Activated T-helper 1 cell treated with anti-CD3 and anti-CD28 coated beads, Interleukin-12 subunit alpha, Interleukin-12 subunit beta, Interleukin-2, Interleukin-4 antibody, amounts not matched to agents 30 ng/mL and 10 ng/mL and 1 ng/mL, durations not matched to agents 14 hours and 24 hours and 36 hours (primary cell): ENCODE measurements at places on chromosomes 3 and 15.
A peak's percentile ranks its signal among the peaks of the same experiment; 100 is the strongest.

GRCh38 chr3:154062513-154062912 lies 58.7 kb upstream of the ARHGEF26 start:
- no peaks in the 10 kb centered on the region for H3K4me1 ChIP-seq
- no peak for DNase-seq
- no peak overlapping the region for H3K4me3 ChIP-seq

GRCh38 chr3:26312816-26313215 lies 309.8 kb upstream of the LRRC3B start:
- H3K27ac ChIP-seq = no peak overlapping the region
- no peaks in the 10 kb centered on the region for H3K27me3 ChIP-seq
- no peaks in the 10 kb centered on the region for H3K36me3 ChIP-seq

GRCh38 chr15:93026380-93026817 lies 62.6 kb downstream of the RGMA start:
- peaks cover 49% of the 10 kb centered on the region for H3K36me3 ChIP-seq
- peaks cover 63% of the 10 kb centered on the region for H3K4me1 ChIP-seq
- no peak for DNase-seq
- H3K27ac ChIP-seq = peak overlapping the region; percentile 40
- H3K4me3 ChIP-seq = no peak overlapping the region
- no peaks in the 10 kb centered on the region for H3K27me3 ChIP-seq

DNA sequence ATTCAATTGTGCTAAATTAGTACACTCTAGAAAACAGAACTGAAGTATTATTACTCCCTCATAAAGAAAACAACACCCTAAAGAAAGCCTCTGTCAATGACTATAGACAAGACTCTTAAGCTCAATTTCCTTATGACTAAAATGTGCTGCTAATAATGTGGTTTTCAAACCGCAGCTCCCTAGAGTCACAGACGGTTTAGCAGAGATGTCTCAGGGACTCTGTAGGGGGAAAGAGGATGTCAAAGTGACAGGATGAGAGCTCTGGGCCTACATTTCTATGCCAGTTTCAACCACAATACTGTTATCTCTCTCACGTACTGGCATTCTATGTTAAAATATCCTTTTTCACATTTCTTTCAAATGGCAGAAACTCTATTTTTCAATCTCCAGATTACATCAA lies 37.6 kb upstream of the WDR49 start:
- H3K27ac ChIP-seq = peak overlapping the region; percentile 5
- H3K27me3 ChIP-seq = no peaks in the 10 kb centered on the region
- peaks cover 26% of the 10 kb centered on the region for H3K36me3 ChIP-seq
- peaks cover 27% of the 10 kb centered on the region for H3K4me1 ChIP-seq
- peak overlapping the region; percentile 0 for H3K4me3 ChIP-seq

GRCh38 chr3:84717894-84718293 lies 240.9 kb upstream of the CADM2 start:
- H3K27me3 ChIP-seq = no peaks in the 10 kb centered on the region
- H3K4me1 ChIP-seq = no peaks in the 10 kb centered on the region
- no peak for DNase-seq

- no peaks in the 10 kb centered on the region for H3K36me3 ChIP-seq
- H3K4me1 ChIP-seq = peaks cover 90% of the 10 kb centered on the region
- H3K27ac ChIP-seq = peak overlapping the region; percentile 94
Observed at GRCh38 chr3:12188328-12188648, 29.6 kb upstream of the TIMP4 start.

DNA sequence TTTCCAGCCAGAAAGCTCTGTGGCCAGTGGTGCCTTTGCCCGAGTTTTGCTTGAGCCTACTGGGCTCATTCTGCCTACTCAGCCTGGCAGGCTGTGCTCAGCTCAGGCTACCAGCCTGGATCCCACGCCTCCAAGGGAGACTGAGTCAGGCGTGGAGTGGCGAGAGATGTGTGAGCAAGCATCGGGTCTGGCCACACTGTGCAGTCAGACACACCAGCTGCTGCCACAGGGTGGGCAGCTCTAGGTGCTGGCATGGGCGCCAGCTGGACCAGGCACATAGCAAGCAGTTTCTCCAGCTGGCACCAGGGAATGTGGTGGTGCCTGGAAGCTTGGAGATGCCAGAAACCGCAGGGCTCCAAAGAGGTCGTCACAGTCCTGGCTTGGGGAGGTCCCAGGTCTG lies 498.5 kb upstream of the CNTN4 start:
- no peaks in the 10 kb centered on the region for H3K36me3 ChIP-seq
- no peak overlapping the region for H3K4me3 ChIP-seq
- H3K27ac ChIP-seq = no peak overlapping the region
- no peaks in the 10 kb centered on the region for H3K27me3 ChIP-seq
- H3K4me1 ChIP-seq = no peaks in the 10 kb centered on the region
- no peak for DNase-seq

- H3K4me3 ChIP-seq = no peak overlapping the region
- H3K27ac ChIP-seq = no peak overlapping the region
- peaks cover 10% of the 10 kb centered on the region for H3K4me1 ChIP-seq
- no peak for DNase-seq
- peaks cover 3% of the 10 kb centered on the region for H3K36me3 ChIP-seq
Observed at GRCh38 chr3:188037965-188038581, 115.9 kb upstream of the LPP start.

DNA sequence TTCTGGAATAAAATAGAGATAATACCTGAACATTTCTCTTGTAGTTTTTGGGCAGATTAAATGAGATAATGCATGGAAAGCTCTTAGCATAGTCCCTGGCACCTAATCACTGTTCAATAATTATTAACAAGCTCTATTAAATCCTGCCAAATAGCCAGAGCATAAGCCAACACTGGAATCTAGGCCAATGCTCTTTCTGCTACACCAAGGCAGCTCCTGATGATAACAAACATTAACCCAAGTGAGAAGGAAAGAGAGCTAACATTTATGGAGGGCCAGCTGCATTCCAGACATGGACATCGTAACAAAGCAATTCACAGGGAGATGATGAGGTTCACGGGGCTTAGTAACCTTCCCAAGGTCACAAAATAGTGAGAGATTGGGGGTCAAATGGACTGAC lies 23.3 kb downstream of the LARP6 start:
- H3K27me3 ChIP-seq = no peaks in the 10 kb centered on the region
- H3K36me3 ChIP-seq = no peaks in the 10 kb centered on the region
- H3K27ac ChIP-seq = no peak overlapping the region
- no peak for DNase-seq
- no peak overlapping the region for H3K4me3 ChIP-seq

- no peak for DNase-seq
- H3K4me1 ChIP-seq = no peaks in the 10 kb centered on the region
- H3K36me3 ChIP-seq = no peaks in the 10 kb centered on the region
- H3K4me3 ChIP-seq = no peak overlapping the region
- peaks cover 1% of the 10 kb centered on the region for H3K27me3 ChIP-seq
- H3K27ac ChIP-seq = no peak overlapping the region
Observed at GRCh38 chr3:182323126-182323700, 470.1 kb upstream of the ATP11B start.

DNA sequence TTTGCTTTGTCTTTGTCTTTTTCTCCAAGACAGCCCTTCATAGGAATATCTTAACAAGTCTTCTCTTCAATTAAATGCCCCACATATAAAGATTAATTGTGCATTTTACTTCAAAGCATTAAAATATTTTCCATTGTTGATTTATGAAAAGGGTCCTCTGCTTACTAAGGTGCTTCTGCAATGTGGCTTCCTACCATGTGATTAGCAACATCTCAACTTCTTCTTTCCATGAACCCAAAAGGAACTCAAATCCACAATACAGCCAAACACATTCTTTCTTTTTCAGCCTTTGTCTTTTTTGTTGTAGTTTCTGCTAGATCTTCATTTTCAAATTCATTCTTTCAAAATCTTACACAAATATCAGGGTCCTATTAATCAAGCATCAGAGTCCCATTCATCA lies 309.2 kb downstream of the NSUN3 start:
- H3K4me3 ChIP-seq = no peak overlapping the region
- no peak for DNase-seq
- no peaks in the 10 kb centered on the region for H3K27me3 ChIP-seq
- H3K27ac ChIP-seq = no peak overlapping the region

DNA sequence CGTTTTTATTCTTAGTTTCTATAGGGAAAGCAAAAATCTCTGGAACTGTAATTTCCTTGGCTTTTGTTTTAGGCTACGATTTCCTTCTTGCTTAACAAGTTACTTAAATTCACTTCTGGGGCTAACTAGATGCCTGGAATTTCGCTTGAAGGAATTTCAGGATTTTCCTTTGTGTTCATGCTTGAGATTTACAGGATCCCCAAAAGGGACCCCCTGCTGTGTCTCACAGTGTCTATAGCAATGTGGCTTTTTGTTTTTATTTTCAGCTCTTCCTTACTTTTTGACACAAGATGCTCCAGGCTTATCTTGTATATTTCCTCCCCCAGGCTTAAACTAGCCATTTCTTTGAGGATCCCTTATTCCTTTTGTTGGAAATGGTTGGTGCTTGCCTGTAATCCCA lies 95.5 kb upstream of the DPPA4 start:
- no peak overlapping the region for H3K27ac ChIP-seq
- no peaks in the 10 kb centered on the region for H3K36me3 ChIP-seq
- no peaks in the 10 kb centered on the region for H3K4me1 ChIP-seq
- no peaks in the 10 kb centered on the region for H3K27me3 ChIP-seq

- peaks cover 30% of the 10 kb centered on the region for H3K27me3 ChIP-seq
- DNase-seq = no peak
Observed at GRCh38 chr15:39658740-39659139, 77.9 kb downstream of the THBS1 start.

DNA sequence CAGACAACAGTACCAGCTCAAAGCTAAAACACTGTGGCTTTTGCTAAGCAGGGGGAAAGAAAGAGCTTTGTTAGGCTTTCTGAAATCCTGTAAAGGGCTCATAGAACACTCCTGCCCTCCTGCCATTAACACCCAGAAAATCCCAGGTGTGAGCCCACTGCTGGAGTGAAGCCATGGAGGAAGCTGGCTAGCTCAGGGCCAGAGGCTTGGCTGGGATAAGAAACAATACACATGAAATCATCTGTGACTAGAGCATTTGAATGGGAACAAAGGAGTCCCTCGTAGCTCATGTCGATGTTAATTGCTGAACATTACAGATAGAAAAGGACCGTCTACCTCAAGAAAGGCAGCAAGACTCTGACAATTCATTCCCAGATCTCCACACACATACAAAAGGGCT lies 23.5 kb downstream of the RUVBL1 start:
- no peaks in the 10 kb centered on the region for H3K27me3 ChIP-seq
- no peak overlapping the region for H3K27ac ChIP-seq
- H3K4me3 ChIP-seq = no peak overlapping the region

DNA sequence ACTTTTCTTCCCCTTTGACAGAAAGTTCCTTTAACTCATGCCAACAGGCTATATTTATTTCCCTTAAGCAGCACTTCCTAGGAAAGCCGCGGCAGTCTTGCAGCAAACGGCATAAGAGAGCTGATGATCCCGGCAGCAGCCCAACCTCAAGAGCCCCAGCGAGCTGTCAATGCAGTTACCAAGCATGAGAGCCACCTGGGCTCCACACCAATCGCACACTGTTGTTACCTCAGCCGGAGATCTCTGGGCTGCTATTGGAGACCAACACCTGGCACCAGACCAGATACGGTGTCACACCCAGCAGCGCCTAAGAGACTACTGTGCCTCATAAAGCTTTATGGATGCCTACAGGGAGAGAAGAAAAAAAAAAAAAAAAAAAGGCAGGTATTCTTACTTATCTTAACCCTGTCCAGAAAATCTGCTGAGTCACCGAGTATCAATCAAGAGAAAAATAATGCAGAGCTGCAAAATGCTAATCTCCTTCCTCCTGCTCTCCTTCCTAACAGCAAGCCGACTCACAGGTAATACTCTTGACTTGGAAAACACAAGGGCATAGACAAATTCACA lies 11.7 kb downstream of the ABCC5 start:
- peaks cover 9% of the 10 kb centered on the region for H3K4me1 ChIP-seq
- H3K27me3 ChIP-seq = no peaks in the 10 kb centered on the region
- H3K27ac ChIP-seq = no peak overlapping the region
- H3K4me3 ChIP-seq = no peak overlapping the region

GRCh38 chr15:93477721-93478120 lies 388.7 kb upstream of the RGMA start:
- H3K27me3 ChIP-seq = peaks cover 3% of the 10 kb centered on the region
- H3K36me3 ChIP-seq = no peaks in the 10 kb centered on the region
- H3K27ac ChIP-seq = no peak overlapping the region
- DNase-seq = no peak
- H3K4me3 ChIP-seq = no peak overlapping the region
- H3K4me1 ChIP-seq = no peaks in the 10 kb centered on the region

DNA sequence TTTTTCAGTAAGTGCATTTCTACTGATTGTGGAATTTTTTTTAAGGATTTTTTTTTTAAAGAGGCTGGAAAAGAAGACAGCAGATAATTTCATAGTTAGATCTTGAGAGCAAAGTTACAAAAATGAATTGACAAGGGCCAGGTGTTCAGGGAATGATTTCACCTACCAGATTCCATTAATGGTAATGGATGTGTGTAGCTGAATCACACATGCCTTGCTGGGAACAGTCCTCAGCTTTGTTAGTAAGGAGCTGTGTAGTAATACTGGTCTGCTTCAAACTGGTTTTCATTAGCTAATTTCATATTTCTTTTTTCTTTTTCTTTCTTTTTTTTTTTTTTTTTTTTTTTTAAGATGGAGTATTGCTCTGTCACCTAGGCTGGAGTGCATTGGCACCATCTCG lies 16.0 kb downstream of the NR1D2 start:
- H3K4me1 ChIP-seq = peaks cover 9% of the 10 kb centered on the region
- peaks cover 5% of the 10 kb centered on the region for H3K36me3 ChIP-seq
- no peaks in the 10 kb centered on the region for H3K27me3 ChIP-seq
- no peak for DNase-seq
- H3K27ac ChIP-seq = no peak overlapping the region

GRCh38 chr3:39103791-39104552 lies 3.5 kb downstream of the GORASP1 start:
- H3K4me3 ChIP-seq = no peak overlapping the region
- H3K36me3 ChIP-seq = peaks cover 9% of the 10 kb centered on the region
- no peak for DNase-seq
- H3K4me1 ChIP-seq = peaks cover 63% of the 10 kb centered on the region
- H3K27me3 ChIP-seq = peaks cover 3% of the 10 kb centered on the region

DNA sequence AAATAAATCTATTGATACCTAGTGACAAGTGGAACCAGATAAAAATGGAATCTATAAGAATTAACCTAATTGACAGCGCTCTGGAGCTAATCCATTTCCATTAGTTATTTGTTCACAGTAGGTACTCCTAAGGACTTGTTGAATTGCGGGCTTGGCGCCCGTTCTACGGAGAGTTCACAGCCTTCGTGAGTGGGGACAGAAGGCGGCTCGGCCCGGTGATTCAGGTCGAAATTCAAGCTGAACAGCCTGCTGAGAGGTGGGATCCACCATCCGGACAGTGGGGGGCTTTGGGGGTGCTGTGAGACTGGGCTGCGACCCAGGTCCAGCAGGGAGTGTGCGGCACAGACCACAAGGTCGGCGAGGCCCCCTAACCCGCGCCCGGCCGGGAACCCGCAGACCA lies 779 bp upstream of the CTNNB1 start:
- H3K27ac ChIP-seq = peak overlapping the region; percentile 73
- peak overlapping the region; percentile 84 for H3K4me3 ChIP-seq
- DNase-seq = no peak
- H3K36me3 ChIP-seq = peaks cover 13% of the 10 kb centered on the region

- H3K4me3 ChIP-seq = no peak overlapping the region
- H3K4me1 ChIP-seq = no peaks in the 10 kb centered on the region
- H3K27me3 ChIP-seq = peaks cover 14% of the 10 kb centered on the region
- H3K36me3 ChIP-seq = no peaks in the 10 kb centered on the region
- DNase-seq = no peak
Observed at GRCh38 chr3:150247441-150247840, 160.7 kb upstream of the TSC22D2 start.
